T-cell (primary cell): ENCODE measurements at places on chromosomes 2 and 18.

- DNase-seq, result no peak
These were observed 104.8 kb downstream of the NOL10 start for GRCh38 chr2:10584843-10585475.

DNA sequence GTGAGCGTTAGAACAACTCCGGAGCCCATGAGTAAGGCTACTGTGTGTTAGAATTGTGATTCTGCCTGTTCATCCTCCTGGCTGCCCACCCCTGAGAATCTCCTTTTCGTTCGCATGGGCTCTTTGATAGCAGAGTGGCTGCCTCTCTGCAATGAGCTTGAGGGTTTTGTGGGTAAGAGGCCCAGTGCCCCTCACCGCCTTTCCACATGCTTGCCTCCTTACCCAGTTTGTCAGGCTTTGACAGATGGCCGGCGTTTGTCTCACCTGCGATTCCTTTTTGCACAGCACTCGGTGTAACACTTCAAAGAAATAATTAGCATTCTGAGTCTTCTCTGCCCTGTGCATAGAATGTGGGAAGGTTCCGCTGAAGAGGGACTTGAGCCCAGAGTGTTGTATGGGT lies 138.0 kb downstream of the RHBDD1 start:
- DNase-seq, result no peak

DNA sequence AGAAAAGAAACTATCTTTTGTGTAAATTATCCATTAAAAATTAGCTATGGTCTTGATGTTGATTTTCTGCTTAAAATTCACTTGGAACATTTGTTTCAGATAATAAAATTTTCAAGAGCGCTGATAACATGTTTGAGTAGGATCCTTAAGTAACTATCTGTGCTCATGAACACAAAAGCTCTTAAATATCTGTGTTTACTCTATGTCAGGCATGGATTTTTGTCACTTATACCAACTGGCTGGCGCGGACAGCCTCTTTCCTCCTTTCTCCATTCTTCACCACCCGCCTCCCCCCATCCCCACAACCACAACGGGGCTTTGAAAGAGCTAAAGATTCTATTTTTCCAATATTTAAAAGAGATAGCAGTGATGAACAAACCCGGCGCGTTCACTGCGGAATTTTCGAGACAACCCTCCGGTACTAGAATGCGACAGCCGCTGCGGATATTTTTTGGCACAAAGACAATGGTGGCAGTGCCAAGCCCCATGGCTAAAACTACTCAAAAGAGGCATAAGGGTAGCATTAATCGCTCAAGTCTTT lies 181.5 kb downstream of the TCF4 start:
- no peak for DNase-seq

GRCh38 chr2:74155830-74156229 lies 8.1 kb upstream of the BOLA3 start:
- DNase-seq, result no peak

- DNase-seq, result no peak
These were observed 21.7 kb downstream of the INHBB start for GRCh38 chr2:120367649-120368048.

DNA sequence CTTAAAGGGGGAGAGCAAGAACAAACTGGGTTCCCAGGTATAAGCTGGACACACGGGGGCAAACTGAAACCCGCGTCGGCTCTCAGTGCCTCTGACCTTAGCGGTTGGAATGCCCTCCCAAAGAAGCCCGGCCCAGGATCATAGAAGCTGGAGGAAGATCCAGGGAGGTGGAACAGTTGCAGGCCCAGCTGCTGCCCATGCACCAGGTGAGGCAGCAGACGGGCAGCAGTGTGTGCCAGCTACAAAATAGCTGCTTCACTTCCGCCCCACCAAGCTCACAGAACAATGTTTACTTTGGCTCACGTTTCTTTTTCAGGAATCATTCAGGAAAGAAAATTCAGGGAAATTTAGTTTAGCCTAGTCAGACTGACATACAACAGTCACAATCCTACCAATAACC lies 3.9 kb upstream of the ERMN start:
- no peak for DNase-seq

DNA sequence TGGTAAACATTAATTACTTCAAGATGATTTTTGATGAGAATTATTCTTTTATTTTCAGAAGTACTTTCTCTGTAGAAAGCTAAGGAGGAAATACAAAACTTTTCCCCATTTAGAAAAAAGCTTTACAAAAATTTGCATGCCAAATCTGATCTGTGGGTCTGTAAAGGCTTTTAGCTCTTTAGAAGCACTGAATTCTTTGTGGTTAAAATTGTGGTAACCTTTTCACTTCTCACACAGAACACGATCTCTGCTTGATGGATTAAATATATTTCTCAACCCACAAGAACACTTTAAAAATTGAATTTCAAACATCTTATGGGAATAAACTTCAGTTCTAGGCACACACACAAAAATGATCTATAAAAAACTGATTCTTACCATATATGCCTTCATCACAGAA lies 63.7 kb downstream of the VIL1 start:
- DNase-seq, result no peak

DNA sequence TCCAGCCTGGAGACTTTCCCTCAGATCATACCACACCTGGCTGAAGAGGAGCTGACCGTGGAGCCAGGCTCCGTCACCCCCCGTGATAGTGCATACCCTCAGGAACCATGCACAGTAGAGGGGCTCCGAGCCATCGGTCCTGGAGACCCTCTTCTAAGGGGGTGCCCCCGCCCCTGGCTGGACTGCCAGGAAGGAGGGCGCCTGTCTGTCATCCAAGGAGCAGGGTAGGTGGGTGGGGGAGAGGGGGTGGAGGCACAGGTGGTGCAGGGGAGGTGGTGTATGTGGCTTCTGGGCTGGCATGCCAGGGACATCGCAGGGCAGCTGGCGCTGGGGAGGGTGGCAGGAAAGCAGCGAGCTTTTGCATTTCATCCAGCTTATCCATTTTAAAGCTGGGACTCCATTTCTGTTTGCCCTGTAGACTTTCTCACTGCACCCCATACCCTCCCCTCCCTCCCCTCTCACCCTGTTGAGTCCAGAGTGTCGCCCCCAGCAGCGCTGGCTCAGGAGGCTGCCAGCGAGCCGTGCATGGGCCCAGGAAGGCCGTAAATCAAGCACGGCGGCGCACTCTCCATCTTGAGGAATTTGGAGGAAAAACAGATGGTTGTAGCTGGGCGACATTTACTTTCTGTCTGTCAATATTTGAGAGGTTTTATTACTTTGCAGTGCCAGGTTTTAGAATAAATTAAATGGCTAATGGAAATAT lies 56.2 kb upstream of the HS6ST1 start:
- no peak for DNase-seq

DNA sequence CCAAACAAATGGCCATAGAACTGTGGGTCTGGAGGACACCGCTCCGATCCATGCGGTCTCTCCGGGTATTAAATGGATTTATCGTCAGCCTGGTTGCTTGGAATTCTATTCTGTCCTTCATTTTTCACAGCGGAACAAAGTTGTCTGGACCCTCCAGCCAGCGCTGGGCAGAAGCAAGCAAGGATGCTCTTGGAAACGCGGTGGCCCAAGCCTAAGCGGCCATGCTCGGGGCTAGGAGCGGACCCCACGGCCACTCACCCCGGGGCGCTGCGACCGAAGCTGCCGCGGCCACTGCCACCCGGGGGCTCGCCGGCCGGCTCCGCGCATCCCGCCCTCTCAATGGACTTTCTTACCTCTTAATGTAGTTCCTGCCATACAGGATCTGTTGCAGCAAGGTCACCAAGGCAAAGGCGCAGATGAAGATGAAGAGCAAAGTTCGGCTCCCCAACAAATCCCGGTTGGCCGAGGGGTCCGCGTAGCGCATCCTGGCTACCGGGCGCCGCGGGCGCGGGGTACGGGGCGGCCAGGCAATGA lies 761 bp downstream of the ST8SIA5 start:
- DNase-seq, result no peak

DNA sequence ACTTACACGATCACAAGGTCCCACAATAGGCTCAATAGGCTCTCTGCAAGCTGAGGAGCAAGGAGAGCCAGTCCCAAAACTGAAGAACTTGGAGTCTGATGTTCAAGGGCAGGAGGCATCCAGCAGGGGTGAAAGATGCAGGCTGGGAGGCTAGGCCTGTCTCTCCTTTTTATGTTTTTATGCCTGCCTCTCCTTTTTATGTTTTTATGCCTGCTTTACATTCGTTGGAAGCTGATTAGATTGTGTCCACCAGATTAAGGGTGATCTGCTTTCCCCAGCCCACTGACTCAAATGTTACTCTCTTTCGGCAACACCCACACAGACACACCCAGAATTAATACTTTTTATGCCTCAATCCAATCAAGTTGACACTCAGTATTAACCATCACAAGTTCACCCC lies 9.9 kb upstream of the GYPC start:
- no peak for DNase-seq

DNA sequence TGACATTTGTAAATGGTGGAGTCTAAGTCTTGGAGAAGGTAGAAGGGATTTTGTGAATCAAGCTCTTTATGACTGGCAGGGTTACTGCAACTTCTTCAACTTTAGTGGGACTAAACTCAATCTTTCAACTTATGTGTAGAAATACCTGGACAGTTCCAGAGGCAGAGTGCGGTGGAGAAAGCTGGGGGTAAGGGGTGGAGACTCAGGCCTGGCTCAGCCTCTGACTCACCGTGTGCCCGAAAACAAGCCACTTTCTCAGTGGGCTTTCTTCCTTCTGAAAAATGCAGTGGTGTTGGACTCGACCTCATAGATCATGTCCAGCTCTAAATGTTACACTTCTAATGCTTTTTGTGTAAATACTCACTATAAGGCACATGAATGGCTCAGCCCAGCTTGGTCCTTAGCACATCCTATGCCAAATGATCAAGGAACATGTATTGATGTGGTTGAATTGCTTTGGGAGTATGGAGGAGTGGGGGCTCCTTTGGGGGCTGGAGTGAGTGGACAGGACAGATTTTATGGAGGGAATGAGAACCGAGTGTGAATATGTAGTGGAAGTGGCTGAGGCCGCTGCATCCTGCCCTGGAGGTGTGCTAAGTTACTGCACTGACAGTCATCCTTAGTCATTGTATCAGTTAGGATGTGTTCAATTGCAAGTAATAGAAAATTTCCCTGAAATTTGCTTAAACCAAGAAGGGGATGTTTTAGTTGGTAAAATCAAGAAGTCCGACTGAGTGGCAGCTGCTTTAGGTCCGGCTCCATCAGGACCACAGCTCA lies 32.2 kb upstream of the IGFBP5 start:
- no peak for DNase-seq

- no peak for DNase-seq
These were observed 40.5 kb downstream of the PTPRM start for GRCh38 chr18:7607540-7608173.

DNA sequence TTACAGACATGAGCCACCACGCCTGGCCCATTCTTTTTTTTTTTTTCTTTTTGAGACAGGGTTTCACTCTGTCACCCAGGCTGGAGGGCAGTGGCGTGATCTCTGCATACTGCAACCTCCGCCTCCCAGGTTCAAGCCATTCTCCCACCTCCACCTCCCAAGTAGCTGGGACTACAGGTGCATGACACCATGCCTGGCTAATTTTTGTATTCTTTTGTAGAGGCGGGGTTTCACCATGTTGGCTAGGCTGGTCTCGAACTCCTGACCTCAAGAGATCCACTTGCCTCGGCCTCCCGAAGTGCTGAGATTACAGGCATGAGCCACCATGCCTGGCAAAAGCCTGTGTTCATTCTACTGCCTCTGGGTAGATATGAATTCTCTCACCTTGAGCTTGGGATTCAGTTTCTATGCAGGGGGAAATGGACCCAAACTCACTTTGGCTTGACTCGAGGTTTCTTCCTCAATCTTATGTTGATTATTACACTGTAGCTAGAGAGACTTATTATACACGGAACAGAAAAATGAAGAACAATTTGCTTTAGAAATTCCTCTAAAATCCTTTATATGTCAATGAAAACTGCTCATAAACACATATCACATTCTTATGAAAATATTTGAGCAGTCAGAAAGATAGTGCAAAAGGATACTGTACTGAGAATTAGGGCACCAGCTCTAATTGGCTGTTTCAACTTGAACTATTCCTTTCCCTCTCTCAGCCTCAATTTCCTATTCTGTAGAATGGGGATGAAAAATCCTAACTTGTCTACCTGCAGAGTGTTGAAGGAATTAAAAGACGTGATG lies 252.3 kb downstream of the MYCN start:
- no peak for DNase-seq

DNA sequence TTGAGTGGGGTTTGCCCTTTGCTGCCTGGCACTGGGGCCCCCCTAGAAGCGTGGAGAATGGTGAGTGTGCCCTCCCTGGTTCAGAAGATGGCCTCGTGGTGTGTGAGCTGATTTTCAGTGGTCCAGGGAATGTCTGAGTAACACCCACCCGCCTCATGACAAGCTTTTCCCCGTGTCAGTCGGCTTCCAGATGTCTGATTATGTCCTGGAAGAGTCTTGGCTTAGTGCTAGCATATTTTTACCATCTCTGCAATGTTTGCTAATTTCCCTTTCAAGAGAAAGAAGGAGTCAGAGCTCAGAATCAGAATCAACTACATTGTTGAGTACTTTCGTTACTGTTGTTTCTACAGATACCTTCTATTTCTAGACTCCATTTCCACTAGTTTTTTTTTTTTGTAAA lies 214.7 kb downstream of the SEPTIN10 start:
- no peak for DNase-seq

DNA sequence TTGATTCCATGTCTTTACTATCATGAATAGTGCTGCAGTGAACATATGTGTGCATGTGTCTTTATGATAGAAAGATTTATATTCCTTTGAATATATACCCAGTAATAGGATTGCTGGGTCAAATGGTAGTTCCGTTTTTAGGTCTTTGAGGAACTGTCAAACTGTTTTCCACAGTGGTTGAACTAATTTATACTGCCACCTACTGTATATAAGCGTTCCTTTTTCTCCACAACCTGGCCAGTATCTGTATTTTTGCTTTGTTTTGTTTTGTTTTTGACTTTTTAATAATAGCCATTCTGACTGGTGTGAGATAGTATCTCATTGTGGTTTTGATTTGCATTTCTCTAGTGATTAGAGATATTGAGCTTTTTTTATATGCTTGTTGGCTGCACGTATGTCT lies 641.6 kb downstream of the SUCLG1 start:
- DNase-seq, result no peak

DNA sequence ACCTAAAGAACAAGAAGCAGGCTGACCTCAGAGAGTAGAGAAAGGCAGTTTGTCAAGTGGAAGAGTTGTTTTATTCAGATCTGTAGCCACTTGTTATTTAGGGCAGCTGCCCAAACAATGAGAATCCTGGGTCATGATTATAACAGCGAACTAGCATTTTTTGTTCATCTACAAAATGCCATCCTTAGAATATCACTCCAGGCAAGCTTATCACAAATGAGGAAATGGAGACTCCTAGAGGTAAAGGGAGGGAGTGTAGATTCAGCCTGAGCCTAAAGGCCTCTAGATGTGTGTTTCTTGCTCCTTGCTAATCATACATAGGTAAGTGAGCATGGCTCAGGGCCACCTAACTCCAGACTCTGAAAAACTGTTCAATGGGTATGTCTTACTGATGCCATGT lies 126.1 kb downstream of the HNMT start:
- DNase-seq, result no peak

- DNase-seq, result no peak
These were observed 128.7 kb downstream of the LYPD6B start for GRCh38 chr2:149167001-149167780.

- no peak for DNase-seq
These were observed 55.7 kb upstream of the TANC1 start for GRCh38 chr2:158912765-158913164.
